AG04449 (cell line): ENCODE measurements at places on chromosomes 6 and 20.

DNA sequence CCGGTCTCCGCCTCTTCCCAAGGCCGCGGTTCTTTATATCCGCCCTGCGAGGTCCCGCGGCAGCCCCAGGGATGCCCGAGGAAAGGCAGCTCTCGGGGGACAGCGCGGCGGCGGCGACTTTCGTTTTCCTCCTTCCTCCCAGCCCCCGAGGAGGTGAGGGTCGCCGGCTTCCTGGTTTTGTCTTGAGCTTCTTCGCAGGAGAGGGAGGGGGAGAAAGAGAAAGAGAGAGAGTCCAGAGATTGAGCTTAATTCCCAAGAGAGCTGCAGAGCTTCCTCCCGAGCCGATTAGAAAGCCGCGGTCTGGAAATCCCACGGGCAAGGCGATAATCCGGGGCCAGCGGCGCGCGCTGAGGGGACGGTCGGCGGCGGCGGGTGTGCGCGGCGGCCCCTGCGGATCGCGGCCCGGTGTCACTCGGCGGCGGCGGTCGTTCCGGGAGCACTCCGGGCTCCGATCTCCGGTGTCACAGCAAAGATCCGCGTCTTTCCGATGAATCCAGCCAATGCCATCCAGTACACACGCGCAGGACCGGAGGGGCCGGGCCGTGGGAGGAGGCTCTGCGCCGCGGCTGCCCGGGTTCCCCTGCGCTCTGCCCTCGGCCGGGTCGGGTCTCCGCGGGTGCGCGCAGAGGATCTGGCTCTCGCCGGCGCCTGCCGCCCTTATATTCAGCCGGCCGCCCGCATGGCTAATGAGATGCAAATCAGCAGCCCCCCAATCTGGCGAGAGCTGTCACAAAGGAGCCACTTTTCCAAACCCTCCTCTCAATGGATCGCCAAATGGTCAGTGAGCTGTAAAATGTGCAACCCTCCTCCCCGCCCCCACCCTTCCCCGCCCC lies at the start of gene DLL1:
TSS of gene DLL1 (minus strand) at position 783 of the 833 bp plus-strand sequence. CDS start 939 bp downstream, outside the sequence.
- DNase-seq = no peak

GRCh38 chr20:5786930-5787795 lies 37.0 kb downstream of the SHLD1 start:
- no peak for DNase-seq

GRCh38 chr6:445571-446417 lies 54.2 kb downstream of the IRF4 start:
- no peak for DNase-seq

DNA sequence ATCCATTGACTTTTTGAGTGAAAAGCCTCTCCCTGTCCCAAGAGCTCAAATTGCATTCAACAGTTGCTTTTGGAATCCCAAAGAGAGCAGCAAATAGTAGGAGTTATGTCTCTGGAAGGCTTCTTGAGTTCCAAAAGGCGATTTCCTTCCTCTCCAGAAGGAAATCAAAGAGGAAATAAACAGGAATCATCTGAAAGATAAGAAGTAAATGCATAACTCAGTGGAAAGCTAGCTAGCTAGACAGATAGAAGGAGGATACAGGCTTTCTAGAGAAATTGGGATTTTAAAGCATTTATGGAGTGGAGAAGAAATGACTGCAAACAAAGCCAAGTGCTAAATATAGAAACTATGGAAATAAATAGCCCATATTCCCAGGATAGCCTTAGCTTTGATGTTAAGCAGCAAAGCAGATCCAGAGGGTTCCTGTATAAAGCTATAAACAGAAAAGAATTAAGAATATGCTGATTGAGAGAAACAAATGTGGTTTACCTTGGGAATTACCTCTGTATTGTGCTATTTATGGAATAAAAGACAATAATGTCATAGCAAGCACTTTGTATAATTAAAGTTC lies 214.7 kb downstream of the PLCB1 start:
- no peak for DNase-seq
